ENCODE measurements at places on chromosomes 2 and 18. TPM values are rescaled to one million over a fixed set of nuclear protein-coding genes. Genes with fewer than 3 reads are reported as not detected.

CTAGE1 gene
- not detected for total RNA-seq

SP140L gene
- total RNA-seq = 96.2 TPM

ZAP70 gene
- total RNA-seq = 297 TPM

CYTIP gene
- total RNA-seq = 227 TPM

THSD7B gene
- not detected for total RNA-seq

MAP3K19 gene
- not detected for total RNA-seq

Data from activated CD8-positive, alpha-beta T cell treated with anti-CD3 and anti-CD28 coated beads, Interleukin-2, amount 10 ng/mL, durations not matched to agents 7 days and 5 days (primary cell).